H9 (cell line): ENCODE measurements at places on chromosomes 12 and 14. TPM values are rescaled to one million over a fixed set of nuclear protein-coding genes. Genes with fewer than 3 reads are reported as not detected.

WASHC4 gene
- total RNA-seq: 41.2 and 45.3 TPM in 2 replicates

LMO3 gene
- total RNA-seq: not detected in 2 replicates

DNA sequence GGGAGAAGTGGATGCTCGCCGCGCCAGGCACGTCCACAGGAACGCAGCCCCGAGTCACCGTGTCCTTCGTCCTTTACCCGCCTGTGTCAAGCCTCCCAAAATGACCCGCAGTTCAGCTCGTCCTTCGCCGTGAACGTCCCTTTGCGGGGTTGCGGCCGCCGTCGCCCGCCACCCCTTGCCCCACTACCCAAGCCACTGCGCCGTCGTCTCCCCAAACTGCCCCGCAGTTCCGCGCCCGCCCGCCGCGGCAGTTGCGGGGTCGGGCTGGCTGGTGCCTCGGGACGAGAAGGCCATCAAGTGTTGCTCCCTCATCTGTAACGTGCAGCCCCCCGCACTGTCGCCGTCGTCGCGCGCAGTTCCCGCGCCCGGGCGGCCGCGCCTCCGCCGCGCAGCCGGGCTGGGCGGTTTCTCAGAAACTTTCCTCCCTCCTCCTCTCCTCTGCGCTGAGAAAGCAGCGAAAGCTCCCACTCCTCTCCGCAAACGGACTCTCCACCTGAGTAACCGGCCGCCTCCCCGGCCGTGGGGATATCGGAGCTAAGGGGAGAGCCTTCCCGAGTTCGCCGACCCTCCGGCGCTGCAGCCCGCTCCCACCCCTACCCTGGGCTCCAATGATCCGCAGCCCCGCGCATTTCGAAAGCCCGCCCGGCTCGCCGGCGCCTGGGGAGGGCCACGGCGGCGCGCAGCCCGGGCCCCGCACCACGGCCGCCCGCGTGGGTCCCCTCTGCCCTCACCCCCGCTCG, 6.7 kb downstream of the CDKN1B start:
- peak; percentile 56 for DNase-seq
- H3K27ac ChIP-seq: no peak overlapping the region
- H3K4me1 ChIP-seq: 0 out of 2 replicates have a peak, but pooled peaks cover 2% of the 10 kb centered on the region
- H3K27me3 ChIP-seq: no peaks in the 10 kb centered on the region

DNA sequence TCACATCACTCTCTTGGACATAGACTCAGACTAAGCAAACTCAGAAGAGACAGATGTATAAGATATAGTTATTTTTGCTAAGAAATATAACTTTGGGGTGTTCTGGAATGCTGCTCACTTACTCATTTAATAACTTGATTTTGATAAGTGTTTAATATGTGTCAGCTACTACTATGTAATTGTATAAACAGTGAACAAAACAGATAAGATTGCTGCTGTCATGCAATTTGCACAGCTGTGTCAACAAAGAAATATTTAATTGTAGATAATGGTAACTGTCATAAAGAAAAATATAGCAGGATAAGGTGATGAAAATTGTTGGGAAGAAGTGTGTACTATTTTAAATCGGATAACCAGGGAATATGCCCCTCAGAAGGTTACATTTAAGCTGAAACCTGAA, 84.1 kb upstream of the ZDHHC17 start:
- H3K36me3 ChIP-seq: no peaks in the 10 kb centered on the region
- no peak overlapping the region for H3K4me3 ChIP-seq
- no peaks in the 10 kb centered on the region for H3K4me1 ChIP-seq

DNA sequence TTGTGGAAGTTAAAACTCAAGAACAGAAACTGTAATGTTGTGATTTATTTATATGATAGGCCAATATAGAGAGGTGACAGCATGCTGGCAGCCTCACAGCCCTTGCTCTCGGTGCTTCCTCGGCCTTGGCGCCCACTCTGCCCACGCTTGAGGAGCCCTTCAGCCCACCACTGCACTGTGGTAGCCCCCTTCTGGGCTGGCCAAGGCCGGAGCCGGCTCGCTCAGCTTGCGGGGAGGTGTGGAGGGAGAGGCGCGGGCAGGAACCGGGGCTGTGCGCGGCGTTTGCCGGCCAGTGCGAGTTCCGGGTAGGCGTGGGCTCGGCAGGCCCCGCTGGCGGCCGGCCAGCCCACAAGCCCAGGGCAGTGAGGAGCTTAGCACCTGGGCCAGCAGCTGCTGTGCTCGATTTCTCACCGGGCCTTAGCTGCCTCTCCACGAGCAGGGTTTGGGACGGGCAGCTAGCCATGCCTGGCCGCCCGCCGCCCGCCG, 65.8 kb upstream of the SLC8A3 start:
- H3K36me3 ChIP-seq: peaks cover 3% of the 10 kb centered on the region; the same call in 2 of the 3 replicates
- H3K4me1 ChIP-seq: peaks cover 2% of the 10 kb centered on the region; the same call in 1 of the 2 replicates
- H3K27ac ChIP-seq: no peak overlapping the region
- peak; percentile 63 for DNase-seq

DNA sequence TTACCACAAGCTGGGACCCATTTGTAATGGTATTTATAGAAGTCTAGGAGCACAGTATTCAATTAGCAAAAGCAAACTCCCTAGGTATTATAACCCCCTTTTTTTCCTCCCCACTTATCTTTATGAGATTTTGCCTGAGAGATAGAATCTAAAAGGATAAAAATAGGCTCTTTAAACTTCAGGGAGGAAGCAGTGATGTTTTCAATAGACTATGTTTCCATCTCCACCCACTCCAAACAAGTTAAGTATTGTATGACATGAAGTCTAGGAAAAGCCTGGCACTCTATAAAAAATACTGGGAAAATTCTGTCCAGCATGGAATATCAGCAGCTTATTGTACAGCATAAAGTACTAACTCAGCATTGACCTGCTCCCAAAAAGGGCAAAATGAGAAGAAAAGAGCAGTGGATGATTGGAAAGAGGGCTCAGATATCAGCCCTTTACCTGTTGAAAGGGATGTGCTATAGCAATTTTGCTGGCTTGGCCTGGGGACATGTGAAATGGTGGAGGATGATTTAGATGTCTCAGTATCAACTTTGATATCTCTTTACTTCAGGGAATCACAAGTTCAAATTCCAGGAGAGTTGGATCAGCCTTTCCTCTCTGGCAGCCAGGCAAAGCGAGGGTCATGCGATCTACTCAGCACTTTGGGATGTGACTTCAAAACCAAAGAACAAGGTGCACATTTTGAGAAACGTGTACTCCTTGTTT, 72.4 kb downstream of the IGF1 start:
- H3K36me3 ChIP-seq: no peaks in the 10 kb centered on the region
- H3K27me3 ChIP-seq: no peaks in the 10 kb centered on the region
- H3K4me1 ChIP-seq: no peaks in the 10 kb centered on the region

GRCh38 chr12:26046906-26047305, 77.9 kb downstream of the BHLHE41 start:
- no peaks in the 10 kb centered on the region for H3K27me3 ChIP-seq
- peaks cover 4% of the 10 kb centered on the region; the same call in 1 of the 2 replicates for H3K4me1 ChIP-seq
- H3K36me3 ChIP-seq: no peaks in the 10 kb centered on the region
- DNase-seq: no peak

DNA sequence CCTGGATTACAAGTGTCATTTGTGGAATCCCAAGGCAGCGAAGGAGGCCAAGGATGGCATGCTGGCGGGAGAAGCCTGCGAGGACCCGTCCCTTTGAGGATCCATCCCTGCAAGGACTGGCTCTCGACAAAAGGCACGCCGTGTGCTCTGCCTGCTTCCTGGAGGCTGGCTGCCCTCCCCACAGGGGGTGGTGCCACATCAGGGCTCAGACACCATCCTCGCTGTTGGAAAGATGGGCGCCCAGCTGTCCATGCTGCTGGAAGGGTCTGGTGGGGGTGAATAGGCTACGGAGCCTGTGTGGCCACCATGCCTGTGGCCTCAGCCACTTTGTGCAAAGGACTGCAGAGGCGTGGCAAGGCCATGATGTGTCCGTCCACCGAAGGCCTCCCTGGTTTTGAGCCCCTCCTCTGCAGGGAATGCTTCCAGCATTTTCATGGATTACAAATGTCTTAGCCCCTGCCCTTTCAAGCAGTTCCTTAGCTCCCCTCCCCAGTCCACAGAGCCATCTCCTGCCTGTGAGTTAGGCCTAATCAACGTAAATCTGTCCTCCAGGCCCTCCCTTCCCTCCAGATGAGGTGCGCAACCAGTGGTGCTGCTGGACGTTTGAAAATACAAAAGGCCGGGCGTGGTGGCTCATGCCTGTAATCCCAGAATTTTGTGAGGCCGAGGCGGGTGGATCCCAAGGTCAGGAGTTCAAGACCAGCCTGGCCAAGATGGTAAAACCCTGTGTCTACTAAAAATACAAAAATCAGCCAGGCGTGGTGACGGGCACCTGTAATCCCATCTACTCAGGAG, 22.1 kb downstream of the ZBTB42 start:
- H3K4me1 ChIP-seq: no peaks in the 10 kb centered on the region
- H3K27me3 ChIP-seq: peaks cover 8% of the 10 kb centered on the region; the same call in 1 of the 2 replicates
- no peak for DNase-seq
- H3K4me3 ChIP-seq: no peak overlapping the region
- peaks cover 12% of the 10 kb centered on the region for H3K36me3 ChIP-seq

DNA sequence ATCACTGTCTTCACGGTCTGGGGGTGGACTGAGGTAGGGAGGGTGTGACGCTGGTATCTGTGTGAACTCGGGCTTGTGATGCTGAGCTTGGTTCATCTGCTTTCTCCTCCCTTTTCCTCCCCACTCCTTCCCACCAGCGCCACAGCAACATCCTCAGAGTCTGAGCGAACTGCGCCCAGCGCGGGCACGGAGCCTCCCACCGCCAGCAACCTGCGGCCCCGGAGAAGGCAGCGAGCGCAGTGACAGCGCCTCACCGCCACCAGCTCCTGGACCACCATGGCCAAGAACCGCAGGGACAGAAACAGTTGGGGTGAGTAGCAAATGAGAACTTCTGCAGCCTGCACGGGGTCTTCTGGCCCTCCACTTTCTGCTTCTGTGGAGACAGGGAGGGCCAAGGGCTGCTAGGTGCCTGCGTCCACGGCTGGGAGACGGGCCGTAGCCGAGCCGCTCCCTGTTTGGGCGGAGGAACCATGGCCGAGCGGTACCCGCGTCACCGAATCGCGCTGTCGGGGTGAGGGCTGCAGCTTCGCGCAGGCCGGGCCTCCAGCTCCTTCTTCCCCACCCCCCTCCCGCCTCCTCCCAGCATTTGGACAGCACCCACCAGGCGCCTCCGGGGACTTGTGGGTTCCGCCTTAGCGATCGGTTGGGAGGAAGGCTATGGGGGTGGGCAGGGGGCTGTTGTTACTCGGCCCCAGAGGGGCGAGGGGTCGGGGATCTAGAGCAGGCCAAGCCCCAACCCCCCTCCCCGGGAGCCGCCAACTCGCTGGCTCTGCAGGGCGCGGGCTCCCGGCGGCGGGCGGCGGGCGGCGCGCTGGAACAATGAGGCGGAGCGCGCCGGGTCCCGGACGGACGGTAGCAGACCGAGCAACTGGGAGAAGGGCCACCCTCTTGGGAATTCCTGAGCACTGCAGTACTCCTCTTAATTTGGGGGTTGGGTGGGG, at the start of gene ATL1:
Gene ATL1, plus strand, starts transcription at position 156 of the 941 bp plus-strand sequence. Its CDS starts 121 bp downstream, at position 277.
- no peak within 1 kb of the TSS for H3K27ac ChIP-seq
- no peaks in the 10 kb centered on the region for H3K4me1 ChIP-seq
- peaks cover 4% of the 10 kb centered on the region; the same call in 1 of the 2 replicates for H3K27me3 ChIP-seq
- peak within 1 kb of the TSS; percentile 80 for H3K4me3 ChIP-seq
- DNase-seq: peak; percentile 86

GRCh38 chr14:76930549-76930948, 98.0 kb downstream of the IRF2BPL start:
- H3K27me3 ChIP-seq: no peaks in the 10 kb centered on the region
- H3K27ac ChIP-seq: no peak overlapping the region
- H3K36me3 ChIP-seq: no peaks in the 10 kb centered on the region
- H3K4me3 ChIP-seq: no peak overlapping the region

DNA sequence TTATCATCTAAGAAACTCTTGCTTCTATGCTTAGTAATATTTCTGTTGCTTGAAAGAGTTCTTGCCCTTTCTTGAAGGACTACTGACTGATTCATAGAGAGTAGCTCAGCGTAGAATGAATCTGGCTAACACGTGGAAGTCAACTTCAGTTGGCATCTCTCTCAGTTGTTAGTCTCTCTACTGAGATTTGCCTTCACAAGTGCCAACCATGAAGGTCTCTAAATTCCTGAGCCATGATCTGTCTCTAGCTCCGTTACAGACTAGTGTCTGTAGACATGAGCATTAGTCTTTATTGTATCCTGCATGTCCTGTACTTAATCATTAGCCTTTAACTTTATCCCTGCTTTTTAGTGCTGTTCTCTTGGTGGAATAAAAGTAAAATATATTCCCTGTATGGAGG, 19.1 kb upstream of the ALX1 start:
- H3K27ac ChIP-seq: no peak overlapping the region
- no peaks in the 10 kb centered on the region for H3K4me1 ChIP-seq
- H3K27me3 ChIP-seq: no peaks in the 10 kb centered on the region

GRCh38 chr14:28116716-28117115, 649.9 kb upstream of the FOXG1 start:
- no peak overlapping the region for H3K27ac ChIP-seq
- H3K4me3 ChIP-seq: no peak overlapping the region
- no peak for DNase-seq
- H3K4me1 ChIP-seq: no peaks in the 10 kb centered on the region
- no peaks in the 10 kb centered on the region for H3K36me3 ChIP-seq

DNA sequence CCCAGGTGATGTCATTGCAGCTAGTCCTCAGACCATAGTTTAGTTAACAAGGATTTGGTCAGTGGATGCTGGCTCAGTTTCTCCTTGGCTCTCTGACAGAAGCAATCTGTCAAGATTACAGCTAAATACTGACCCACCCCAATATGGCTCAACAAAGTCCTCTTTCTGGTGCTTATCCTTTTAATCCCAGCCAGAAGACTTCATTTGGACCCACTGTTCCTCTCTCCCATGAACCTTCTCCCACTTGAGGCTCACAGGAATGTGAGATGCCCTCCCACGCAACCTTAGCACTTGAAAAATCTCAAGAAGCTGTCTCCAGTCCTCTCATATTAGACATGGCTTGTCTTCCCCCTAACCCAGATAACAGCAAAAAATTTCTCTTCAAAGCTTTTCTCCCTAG, 47.7 kb downstream of the C12orf50 start:
- H3K36me3 ChIP-seq: no peaks in the 10 kb centered on the region; the same call in 2 of the 3 replicates
- H3K27me3 ChIP-seq: no peaks in the 10 kb centered on the region
- no peaks in the 10 kb centered on the region for H3K4me1 ChIP-seq
- DNase-seq: no peak

- H3K4me1 ChIP-seq: peaks cover 2% of the 10 kb centered on the region; the same call in 1 of the 2 replicates
- DNase-seq: peak; percentile 43
- peaks cover 6% of the 10 kb centered on the region; the same call in 2 of the 3 replicates for H3K36me3 ChIP-seq
- H3K27ac ChIP-seq: no peak overlapping the region
- no peak overlapping the region for H3K4me3 ChIP-seq
Observed at GRCh38 chr12:121718653-121719239, 6.2 kb downstream of the TMEM120B start.

GRCh38 chr14:25942090-25942489, 655.7 kb downstream of the NOVA1 start:
- no peak overlapping the region for H3K4me3 ChIP-seq
- DNase-seq: no peak
- no peaks in the 10 kb centered on the region for H3K36me3 ChIP-seq
- no peaks in the 10 kb centered on the region for H3K27me3 ChIP-seq
